Mesenchymal stem cell (in vitro differentiated cells and primary cell): ENCODE measurements at places on chromosomes 5 and 9.

DNA sequence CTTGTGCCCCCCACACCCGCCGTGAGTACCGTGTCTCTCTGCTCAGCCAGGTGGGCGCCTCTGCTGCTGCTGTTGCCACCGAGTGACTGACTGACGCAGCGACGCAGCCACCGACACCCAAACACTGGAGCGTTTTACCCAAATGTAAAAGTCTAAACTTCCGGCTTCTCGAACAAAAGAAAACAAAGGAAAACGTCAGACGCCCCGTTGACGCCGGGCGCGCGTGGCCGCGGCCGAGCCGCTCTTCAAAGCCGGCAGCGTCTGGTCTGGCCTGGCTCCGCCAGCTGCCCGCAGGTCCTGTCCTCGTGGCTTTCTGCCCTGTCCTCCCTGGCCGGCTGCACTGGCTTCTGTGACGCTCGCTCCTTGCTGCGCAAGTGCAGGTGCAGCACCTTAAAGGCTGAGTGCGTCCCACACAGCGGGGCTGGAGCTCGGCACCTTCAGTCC, 41.4 kb upstream of the CLPTM1L start:
- DNase-seq, result peak; percentile 8

- peak; percentile 93 for DNase-seq
These were observed 63.7 kb downstream of the MLLT3 start for GRCh38 chr9:20558566-20559016.

GRCh38 chr5:56739990-56740389, 75.4 kb upstream of the MAP3K1 start:
- no peak for DNase-seq

DNA sequence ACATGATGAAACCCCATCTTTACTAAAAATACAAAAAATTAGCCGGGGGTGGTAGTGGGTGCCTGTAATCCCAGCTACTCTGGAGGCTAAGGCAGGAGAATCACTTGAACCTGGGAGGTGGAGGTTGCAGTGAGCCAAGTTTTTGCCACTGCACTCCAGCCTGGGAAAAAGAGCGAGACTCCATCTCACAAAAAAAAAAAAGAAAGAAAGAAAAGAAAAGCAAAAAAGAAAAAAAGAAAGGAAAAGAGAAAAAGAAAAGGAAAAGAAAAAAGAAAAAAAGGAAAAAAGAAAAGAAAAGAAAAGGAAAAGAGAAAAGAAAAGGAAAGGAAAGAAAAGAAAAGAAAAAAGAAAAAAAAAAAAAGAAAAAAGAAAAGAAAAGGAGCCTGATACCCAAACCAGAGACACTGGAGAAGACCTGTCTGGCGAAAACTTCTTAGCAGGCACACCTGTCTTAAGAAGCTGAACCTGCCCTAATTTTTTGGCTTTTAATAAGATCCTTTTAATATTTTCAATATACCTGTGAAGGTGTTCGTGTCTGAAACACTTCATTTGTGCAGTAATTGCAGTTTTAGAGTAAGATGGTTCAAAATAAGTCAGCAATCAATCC, 164.7 kb upstream of the IRX2 start:
- DNase-seq, result no peak

DNA sequence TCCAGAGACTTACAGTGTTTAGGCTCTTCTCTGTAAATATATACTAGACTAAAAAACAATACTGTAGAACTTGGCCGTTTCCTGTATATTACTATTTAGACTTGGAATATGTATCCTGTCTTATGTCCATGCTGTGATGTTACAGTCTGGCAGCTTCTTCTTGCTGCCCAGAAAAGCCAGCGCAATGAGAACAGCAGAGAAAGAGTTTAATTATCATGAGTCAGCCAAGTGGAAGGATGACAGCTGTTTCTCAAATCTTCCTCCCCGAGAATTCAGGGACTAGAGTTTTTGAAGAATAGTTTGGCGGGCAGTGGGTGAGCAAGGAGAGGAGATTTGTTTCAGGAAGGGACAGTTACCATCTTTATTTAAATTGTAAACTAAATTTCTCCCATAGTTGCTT, 37.5 kb downstream of the NAA35 start:
- peak; percentile 8 for DNase-seq

- DNase-seq, result no peak
These were observed at the start of gene OLFML2A for GRCh38 chr9:124776954-124777648. Gene OLFML2A, plus strand, starts transcription at chr9:124777133. Its CDS starts 138 bp downstream, at chr9:124777271.

- DNase-seq, result peak; percentile 91
These were observed 477.8 kb downstream of the CCDC171 start for GRCh38 chr9:16030528-16031185.

GRCh38 chr5:66956439-66956838, 240.2 kb downstream of the CD180 start:
- no peak for DNase-seq

DNA sequence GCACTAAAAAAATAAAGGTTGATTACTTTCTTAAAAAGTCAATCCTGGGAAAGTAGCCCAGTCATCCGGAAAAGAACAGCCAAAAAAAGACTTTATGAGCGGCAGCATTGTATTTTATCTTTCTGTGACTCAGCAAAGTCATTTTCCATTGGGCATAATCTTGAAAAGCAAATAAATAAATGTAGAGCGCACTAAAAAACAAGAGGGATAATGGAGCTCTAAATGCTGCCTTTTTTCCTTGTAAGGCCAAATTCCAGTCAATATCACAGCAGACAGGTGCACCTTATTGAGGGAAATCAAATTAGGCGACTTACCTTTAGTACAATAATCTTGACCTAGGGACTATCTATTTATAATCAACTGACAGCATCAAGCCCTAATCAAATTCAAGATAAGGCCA, 266.8 kb downstream of the MTRR start:
- DNase-seq, result no peak

DNA sequence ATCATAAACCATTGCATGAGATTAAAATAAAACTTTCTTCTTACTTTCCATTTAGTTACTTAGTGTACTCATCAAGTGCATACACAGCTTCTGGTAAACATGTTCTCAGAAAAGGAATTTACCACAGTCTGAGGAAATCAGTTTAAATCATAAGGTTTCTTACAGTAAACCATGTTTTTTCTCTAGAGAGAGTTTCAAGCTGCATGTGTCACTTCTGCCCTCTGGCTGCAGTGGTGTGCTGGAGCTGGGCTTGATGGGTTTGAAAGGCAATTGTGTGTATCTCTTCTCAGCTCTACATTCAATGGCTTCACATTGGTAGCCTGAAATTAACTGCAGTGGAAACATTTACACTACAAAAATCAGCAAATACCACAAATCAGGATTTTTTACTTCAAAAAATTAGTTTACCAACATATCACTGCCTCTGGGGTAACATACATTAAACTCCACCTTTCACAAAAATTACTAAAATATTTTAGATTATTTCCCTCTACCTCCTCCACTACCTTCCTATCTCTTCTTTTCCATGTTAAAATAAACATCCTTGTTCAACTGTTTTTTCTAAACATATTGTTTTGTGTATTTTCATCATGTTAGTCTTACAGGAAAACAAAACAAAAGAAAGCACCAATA, 414.3 kb downstream of the ANXA1 start:
- peak; percentile 82 for DNase-seq

GRCh38 chr9:129275626-129276247, 97.7 kb upstream of the IER5L start:
- DNase-seq, result no peak

- no peak for DNase-seq
These were observed 470.7 kb downstream of the CDK5RAP2 start for GRCh38 chr9:120109242-120109641.

GRCh38 chr5:19546521-19546920, 441.5 kb downstream of the CDH18 start:
- DNase-seq, result no peak

DNA sequence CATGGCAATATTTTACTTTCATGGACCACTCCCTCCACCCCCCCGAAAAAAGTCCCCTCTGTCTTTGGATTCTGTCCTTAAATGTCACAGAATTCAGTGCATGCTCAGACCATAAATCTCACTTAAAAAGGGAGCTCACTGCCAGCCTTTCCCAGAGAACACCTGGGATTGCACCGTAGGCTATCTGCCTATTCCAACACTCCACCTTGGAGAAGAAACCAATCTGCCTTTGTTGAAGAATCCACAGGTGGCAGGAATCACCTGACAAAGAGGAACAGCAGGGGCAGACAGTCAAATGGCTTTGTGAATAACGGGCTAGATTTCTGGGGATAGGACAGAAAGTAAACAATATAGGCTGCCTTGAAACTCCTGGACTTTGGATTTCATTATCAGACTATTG, 306.7 kb upstream of the BRINP1 start:
- DNase-seq, result no peak

- no peak for DNase-seq
These were observed 54.4 kb upstream of the RETREG1 start for GRCh38 chr5:16671208-16671607.

DNA sequence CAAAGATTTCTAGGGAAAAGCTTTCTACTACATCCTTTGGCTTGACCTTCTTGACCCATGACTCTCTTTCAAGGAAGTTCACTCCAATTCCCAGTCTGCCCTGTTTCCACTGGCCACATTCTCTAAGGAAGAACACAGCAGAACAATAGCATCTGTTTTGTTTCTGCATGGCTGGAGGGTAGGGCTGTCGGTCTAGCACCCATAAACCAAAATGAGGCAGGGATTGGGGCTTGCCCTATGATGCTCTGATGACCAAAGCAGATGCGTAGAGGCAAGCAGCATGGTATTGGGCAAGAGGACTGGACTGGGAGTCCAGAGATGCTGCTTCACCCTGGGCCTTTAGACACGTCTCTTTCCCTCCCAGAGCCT, 24.1 kb downstream of the GOLGA2 start:
- DNase-seq, result peak; percentile 68

GRCh38 chr9:77453825-77454647, 194.1 kb downstream of the GNA14 start:
- no peak for DNase-seq

GRCh38 chr9:98805506-98806272, 1.8 kb upstream of the GALNT12 start:
- peak; percentile 58 for DNase-seq

DNA sequence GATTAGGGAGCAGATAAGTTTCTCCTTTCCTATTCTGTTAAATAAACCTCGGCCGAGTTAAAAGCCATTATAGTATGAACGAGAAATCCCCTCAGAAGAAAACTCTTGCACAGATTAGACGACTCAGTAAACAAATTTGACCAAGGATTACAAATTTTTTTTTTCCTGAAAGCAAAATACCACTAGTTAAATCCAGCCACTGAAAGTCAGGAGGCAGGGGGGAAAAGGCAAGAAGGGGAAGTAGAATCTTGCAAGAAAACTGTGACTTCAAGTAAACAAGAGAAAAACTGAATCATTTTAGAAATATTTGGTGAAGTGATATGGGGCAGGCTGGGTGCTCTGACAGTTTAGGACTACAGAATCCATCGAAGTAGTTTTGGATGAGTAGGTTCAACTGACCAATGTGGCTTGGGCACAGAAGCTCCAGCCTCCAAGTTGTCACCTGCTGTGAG, 251.0 kb downstream of the DENND1A start:
- DNase-seq, result peak; percentile 58

GRCh38 chr5:56516035-56516434, 282.9 kb upstream of the ANKRD55 start:
- DNase-seq, result no peak

- no peak for DNase-seq
These were observed 478.5 kb upstream of the SMARCA2 start for GRCh38 chr9:1536522-1537170.

DNA sequence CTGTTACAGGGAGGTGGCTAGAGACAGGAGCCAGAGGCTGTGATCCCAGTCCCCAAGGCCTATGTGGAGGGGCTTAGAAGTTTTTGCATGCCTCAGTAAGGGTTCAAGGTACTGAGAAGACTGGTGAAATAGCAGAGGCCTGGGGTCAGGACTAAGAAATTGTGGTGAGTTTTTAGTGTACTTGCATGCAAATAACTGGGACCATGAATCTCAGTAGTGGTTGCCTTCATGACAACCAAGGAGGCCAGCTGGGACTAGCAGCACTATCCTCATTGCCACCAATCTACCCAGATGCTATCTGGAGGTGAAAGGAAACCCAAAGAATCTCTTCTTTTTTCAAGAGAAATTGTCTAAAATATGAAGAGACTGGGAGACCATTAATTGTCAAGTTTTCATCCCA, 395.1 kb downstream of the CETN3 start:
- DNase-seq, result no peak

DNA sequence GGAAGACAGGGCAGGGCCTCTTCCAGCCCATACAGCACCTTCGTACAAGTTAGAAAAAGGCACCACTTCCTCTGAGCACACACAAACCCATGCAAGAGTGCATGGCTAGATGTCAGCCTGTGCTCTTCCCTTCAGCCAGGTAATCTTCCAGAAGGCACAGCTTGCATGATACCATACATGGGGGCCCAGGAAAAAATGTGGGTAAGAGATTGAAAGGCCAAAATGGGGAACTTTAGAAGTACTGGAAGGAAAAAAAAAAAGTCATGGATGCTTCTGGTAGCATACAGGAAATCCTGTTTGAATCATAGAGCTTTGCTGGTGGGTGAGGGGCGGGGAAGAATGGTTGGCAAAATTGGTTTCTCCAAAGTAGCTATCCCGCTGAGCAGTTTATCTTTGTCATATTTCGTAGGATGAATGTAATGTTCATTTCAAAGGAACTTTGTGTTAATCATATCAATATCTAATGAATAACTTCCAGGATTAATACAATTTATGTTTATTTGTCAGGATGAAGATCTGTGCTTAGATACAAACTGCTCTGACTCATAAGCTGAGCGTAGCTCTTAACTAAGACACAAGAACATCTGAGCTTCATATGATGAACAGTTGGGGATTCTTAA, 78.2 kb upstream of the MAP3K1 start:
- peak; percentile 75 for DNase-seq

- DNase-seq, result no peak
These were observed 483.7 kb downstream of the BNC2 start for GRCh38 chr9:16386827-16387077.

DNA sequence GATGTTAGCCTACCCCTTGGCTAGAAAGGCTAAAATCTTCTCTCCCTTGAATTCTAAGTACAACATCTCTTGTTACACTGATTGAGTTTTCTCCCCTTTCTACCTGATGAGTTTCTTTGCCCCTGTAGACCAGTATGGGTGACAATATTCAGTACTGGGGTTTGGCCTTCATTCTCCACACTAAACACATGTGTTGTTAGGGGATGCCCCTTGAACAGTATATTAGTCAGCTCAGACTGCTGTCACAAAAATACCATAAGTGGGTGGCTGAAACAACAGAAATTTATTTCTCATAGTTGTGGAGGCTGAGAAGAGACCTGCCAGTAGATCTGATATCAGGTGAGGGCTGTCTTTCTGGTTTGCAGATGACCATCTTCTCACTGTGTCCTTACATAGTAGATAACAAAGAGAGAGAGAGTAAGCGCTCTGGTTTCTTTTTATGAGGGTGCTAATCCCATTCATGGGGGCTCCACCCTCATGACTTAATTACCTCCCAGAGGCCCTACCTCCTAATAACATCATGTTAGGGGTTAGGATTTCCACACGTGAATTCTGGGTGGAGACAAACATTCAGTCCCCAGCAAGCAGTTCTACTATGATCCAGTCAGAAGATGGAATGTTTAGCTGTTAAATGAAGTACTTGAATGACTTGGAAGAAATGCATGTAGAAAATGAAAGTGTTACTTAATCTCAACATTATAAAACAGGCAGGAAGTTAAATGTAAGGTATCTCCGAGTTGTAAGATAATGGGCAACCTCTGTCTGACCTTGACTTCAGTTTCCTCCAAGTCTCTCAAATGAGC, 17.5 kb downstream of the VLDLR start:
- DNase-seq, result no peak
